ENCODE measurements at places on chromosomes 5 and 9.

DNA sequence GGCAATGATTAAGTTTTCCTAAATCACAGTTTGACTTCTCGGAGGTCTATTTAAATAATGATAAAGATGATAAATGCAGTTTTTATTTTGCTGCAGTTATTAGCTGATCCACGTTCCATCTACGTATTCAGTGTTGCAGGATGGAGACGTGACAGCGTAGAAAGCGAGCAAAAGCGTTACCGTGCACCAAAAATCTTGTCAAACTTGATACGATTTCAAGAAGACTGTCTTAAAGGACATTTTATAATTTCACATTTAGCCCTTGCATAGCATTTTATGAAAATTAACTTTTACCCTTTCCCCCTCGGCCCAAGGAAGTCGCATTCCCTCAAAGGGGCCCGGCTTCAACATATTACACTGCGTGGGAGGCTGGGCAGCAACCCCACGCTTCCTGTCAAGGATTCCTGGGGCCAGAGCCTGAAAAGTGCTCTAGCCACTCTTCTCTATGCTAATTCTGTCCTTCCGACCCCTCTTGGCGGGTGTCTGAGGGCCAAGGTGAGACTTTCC lies 7.1 kb upstream of the PURA start:
- DNase-seq = no peak

DNA sequence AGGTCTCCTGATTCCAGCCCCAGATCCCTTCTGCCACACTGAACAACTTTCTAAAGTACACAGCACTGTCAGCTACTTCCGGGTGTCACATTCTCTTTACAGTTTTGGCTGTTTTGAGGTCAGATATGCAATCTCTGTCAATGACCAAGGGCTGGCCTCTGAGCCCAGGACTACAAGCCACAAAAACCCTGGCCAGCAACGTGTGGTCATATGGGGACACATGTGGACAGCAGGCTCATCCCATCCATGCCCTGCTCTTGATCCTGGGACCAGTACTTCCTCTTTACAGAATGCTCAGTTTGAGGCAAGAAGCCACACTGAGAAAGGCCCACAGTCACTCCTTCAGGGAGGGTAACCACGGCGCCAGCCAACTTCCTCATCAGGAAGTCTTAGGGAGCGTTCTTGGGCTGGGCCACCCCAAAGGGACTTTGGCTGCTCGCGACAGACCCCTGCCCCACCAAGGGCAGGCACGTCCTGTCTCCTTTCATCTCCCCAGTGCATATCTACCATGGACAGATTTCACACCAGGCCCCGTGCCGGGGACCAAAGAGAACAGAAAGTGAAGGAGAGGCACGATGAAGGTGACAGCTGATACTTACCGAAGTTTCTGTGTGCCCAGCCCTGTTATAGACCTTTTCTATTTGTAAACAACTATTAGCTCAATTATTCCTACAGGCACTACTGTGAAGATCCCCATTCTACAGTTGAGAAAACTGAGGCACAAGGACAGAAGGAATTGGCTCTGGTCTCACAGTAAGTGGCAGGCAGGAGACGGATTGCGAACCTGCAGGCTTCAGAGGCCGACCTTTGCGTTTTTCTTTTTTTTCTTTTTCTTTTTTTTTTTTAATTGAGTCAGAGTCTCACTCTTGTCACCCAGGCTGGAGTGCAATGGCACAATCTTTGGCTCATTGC lies 37.3 kb downstream of the STK10 start:
- no peak for DNase-seq

- no peak for DNase-seq
Measured at GRCh38 chr5:53303105-53303504, 177.3 kb upstream of the FST start.

- peak; percentile 82 for DNase-seq
Measured at GRCh38 chr9:123329329-123329955, 26.6 kb upstream of the CRB2 start.

- no peak for DNase-seq
Measured at GRCh38 chr9:112559629-112560413, 73.2 kb downstream of the KIAA1958 start.

GRCh38 chr9:110142253-110142652 lies 65.7 kb downstream of the C9orf152 start:
- no peak for DNase-seq

DNA sequence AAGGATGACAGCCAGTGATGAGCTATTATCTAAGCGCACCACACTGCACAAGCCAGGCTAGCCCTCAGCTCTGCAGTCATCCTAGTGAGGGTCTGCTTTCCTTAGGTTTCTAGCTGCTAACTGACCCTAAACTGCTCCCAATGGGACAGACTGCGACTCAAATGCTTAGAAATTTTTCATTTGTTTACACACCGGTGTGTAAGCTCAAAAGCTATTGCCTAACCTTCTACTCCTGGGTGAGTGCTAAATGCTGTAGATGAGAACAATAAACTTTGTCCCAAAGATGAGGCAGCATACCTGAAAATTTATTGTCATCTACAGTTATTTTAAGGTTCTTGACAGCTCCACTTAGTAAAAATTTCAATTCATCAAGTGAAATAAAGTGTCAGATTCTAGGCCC lies 311.4 kb downstream of the TMEM167A start:
- DNase-seq = no peak

DNA sequence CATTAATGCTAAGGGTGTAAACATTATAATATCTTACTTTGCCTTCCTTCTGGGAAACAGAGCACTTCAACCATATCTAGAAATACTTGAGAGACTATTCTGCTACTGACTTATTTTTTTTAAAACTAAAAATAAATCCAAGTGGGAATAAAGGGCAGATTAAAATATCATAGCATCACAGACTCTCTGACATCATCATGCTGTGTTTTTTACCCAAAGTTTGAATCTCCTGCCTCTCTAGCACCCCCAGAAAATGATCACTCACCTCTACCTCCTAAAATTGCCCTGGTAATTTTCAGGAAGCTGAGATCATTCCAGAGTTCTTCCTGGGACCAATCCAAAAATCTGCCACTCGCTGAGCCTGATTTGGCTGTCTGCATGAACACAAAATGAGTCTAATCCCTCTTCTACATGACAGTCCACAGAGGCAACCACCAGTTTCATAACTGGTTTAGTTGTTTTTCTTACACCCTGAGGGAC lies 813.8 kb upstream of the DMAC1 start:
- no peak for DNase-seq

- DNase-seq = no peak
Measured at GRCh38 chr5:127097278-127097677, 24.0 kb upstream of the C5orf63 start.

DNA sequence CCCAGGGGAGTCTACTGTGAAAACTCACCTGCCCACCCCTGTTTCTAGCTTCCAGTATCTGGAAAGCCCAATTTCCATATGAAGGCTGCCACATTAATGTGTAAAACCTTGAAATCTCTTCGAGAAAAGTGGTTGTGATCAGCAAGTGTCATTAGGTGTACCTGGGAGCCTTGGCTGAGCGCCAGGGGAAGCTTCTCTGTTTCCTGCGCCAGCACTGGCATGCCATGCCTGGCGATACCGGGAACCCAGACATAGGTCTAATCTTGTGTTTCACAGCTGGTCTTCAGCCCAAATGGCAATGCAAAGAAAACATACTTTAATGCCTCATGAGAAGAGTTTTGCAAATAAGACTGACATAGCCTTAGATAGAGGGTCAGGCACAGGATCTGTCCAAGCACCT lies 101.6 kb downstream of the TENT4A start:
- no peak for DNase-seq

DNA sequence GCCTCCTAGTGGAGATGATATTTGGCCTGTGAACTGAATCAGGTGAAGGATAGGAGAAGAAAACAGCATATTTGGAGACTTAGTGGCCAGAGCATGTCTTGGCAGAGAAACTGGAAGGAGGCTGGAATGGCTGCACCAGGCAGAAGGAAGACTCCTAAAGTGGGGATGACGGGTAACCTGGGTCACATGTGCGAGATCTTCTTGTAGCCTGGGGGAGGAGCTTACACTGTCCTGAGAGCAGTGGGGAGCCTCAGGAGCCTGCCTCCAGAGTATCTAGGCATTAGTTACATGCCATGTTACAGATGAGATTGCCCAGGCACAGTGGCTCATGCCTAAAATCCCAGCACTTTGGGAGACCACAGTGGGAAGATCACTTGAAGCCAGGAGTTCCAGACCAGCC lies 49.8 kb downstream of the JADE2 start:
- DNase-seq = no peak

- no peak for DNase-seq
Measured at GRCh38 chr5:68233075-68233474, 17.5 kb downstream of the PIK3R1 start.

GRCh38 chr5:111699976-111700375 lies 57.0 kb downstream of the NREP start:
- no peak for DNase-seq

DNA sequence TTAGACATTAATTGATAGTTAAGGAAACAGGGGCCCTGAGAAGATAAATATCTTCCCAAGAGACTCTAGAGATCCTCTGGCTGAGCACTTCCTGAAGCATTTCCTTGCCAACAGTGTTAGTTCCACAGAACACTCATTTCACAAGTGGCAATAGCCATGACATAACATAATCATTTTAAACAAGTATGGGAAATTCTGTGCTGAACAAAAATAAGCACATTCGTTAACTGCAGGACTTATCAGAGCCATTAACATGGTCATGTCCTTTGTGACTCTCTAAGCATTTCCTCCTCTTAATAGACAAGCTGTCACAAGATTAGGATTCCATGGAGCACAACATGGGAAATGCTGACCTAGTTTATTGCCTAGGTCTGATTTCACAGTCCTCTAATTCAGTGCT lies 184.9 kb downstream of the SNX18 start:
- no peak for DNase-seq

DNA sequence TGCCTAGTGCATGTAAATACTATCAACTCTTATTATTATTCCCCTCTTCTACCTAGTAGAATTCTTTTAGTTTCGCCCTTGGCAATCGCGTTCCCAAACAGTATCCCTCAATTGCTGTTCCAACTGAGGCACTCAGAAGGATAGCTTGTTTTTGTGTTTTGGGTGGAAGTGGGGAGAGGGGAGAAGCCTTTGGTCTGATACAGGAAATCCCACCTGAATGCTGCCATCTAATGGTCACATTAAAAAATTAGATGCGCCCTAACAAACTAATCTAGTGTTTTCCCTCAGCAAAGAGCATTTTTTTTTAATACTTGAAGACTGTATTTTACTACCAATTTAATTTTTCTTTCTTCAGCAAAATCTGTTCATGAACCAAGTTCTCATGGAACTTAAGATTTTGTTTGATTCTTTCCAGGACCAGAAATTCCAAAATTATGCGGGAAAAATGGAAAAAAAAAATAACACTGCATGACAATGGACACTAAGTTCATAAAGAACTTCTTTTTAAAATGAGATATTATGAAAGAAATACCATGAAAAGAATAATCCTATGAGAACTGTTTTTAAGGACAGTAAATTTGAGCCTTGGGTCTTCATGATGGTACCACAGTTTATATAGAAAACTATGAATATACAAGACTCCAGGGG lies 22.2 kb upstream of the GLDC start:
- no peak for DNase-seq

GRCh38 chr9:130409246-130409645 lies 35.5 kb upstream of the ASS1 start:
- no peak for DNase-seq

- no peak for DNase-seq
Measured at GRCh38 chr5:62281411-62281810, 24.6 kb upstream of the KIF2A start.

- DNase-seq = no peak
Measured at GRCh38 chr5:151733358-151734063, 24.9 kb downstream of the ATOX1 start.

DNA sequence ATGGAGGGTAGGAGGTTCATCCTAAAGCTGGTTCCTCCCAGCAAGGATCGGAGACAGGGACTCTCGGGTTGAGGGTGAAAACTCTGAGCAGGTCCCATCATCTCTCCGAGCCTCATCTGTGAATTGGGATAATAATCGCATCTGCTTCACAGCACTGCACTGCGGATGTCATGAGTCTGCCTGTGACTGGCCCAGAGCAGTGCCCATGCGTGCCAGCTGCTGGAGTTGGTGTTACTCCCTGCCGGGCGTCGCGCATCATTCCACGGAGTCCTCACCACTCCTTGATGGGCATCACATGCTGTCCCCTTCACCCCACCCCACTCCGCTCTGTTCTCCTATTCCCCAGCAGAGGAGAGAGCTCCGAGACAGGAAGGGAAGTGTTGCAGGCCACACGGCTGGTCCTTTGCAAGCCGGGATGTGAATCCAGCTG lies 35.1 kb upstream of the ORM1 start:
- DNase-seq = no peak

- no peak for DNase-seq
Measured at GRCh38 chr5:110371725-110372041, 354.8 kb downstream of the TMEM232 start.

DNA sequence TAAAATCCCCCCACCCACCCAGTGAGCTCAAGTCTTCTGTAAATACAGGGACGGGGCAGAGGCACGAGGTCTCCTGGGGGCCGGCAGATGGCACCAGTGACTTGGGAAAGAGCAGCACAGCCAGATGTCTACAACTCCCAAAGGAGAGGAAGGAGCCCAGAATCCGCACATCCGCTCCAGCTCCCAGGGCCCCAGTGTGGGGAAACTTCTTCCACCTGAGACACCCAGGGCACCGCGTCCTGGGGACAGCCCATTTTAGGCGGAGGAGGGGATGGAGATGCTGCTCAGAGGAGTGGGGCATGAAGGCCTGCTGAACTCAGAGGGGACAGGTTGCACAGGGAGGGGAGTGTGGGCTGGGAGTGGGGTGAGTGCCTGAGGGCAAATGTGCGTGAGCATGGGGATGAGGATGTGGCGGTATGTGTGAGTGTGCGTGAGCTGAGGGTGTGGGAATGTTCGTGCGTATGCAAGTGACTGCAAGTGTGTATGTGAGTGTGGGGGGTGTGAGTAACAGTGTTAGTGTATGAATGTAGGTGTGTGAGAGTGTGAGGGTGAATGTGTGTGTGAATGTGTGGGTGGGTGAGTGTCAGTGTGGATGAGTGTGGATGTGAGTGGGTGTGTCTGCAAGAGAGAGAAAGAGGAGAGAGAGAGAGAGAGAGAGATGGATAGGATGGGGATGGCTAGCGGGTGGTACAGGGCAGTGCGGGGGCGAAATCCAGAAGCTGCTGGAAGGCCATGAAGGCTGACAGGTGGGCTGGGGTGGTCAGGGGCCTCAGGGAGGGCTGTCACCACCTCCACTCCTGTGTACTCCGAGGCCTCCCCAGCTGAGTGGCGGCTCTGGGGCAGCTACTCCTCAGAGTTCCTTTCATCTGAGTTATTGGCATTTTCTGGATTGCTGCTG lies 63.5 kb downstream of the DUSP1 start:
- DNase-seq = peak; percentile 75

DNA sequence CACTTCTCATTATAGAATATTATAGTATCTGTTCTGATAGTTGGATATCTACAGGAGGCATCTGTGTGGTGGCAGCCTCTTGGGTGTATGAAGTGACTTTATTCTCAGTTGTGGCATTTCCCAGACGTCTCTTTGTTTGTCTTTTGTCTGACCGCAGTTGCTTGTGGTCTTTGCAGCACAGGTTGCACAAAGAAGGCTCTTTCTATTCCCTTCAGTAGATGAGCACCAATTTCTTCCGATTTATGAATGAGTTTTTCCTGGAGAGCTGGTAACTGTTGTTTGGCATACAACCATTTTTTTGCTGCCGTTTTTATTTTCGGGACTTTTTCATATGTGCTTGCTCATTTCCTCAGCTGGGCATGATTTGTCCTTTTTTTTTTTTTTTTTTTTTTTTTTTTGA lies 56.4 kb upstream of the MYO10 start:
- peak; percentile 96 for DNase-seq
